NCI-H526 treated with DMSO at 0.1 percent for 48 hours (cell line): ENCODE measurements at places on chromosomes 12 and 14.

DNA sequence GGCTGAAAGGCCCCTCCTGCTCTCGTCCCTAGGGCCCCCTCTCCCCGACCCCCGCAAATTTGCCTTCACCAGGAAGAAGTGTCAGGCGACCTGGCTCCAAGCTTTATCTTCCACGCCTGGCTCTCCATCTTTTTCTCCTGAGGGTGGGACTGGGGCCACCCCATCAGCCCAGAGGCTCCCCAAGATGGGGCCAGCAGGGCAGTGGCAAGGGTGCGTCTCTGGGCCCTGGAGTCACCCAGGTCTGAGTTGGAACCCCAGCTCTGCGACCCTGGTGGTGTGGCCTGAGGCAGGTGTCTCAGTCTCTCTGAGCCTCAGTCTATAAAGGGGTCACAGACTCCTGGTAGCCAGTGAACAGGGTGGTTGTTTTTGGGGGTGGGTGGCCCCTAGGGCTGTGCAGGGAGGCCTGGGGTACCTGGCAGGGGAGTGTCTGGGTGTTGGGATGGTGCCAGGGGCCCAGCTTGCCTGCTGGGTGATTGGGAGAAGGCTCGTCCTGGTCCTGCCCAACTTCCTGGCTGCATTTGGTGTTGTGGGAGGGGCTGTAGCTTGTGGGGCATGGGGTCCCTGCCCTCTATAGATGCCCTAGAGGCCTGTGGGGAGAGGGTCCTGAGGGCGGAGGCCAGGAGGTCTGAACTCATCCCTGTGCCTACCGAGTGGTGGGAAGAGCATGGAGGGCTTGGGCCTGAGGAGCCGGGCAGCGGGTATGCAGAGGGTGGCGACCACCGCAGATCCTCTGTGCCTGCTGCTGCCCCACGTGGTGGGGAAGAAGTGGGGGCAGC is 7.6 kb downstream of the KIF26A start:
- DNase-seq: no peak

- no peak for DNase-seq
Measured at GRCh38 chr14:47277703-47278102, 397.7 kb downstream of the MDGA2 start.

DNA sequence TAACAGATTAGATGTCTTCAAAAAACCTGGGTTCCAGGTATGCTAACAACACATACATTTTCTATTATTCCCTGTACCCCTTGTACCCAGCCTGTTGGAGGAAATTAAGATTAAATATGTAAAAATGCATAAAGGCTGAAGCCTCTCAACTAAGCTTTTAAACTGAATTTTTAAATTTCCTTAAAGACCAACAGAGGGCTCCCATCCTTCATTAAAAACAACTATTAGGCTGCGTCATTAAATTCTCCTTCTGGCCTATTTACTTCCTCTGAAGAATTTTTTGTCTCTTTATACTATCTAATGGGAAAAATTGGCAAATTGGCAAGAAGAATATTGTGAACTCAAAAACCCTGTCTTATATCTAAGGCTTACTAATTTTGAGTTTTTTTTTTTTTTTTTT is 21.8 kb downstream of the SENP1 start:
- DNase-seq: no peak

DNA sequence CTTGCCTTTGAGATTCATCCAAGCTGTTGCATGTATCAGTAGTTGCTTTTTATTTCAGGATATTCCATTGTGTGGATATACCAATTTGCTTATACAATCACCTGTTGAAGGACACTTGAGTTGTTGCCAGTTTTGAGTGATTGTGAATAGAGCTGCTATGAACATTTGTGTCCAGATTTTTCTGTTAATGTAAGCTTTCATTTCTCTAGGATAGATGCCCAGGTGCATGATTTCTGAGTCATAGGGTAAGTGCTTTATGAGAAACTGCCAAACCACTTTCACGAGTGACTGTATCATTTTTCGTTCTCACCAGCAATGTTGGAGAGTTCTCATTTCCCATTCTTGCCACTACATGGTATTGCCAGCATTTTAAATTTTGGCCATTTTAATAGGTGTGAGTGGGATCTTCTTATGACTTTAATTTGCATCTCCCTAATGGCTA is 434.6 kb upstream of the RGS6 start:
- DNase-seq: no peak

- DNase-seq: peak; percentile 2
Measured at GRCh38 chr12:78209846-78210505, 379.3 kb downstream of the NAV3 start.

- no peak for DNase-seq
Measured at GRCh38 chr14:104307627-104308401, 169.4 kb downstream of the KIF26A start.

DNA sequence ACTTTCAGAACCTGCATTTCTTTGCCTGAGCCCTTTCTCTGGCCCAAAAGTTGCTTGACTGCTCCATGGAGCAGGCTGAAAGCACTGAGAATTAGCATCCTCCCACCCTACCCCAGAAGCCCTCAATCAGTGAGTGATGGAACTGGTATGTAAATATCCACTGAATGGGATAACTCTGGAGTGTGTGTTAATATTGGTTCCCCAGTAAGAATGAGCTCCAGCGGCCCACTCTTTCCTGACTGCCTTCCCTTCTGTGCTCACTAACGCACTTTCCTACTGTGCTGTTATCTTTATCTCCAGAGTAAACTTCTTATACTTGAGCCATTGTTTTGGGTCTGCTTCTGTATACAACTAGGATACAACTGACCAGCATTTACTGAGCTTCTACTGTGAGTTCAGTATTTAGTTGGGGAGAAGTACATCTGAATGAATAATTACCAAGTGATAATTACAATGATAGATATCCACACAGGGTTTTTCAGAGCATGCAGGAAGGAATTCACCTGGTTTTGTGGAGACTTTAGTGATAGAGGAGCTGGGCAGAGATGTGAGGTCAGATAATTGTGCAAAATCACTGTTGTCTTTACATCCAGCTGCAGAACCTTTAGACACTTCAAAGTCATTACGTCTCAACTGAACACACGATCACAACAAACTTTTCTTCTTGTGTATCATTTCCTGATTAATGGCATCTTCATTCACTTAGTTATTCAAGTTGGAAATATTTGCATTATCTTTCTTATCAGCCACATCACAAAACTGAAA is 149.2 kb upstream of the BTG1 start:
- no peak for DNase-seq

GRCh38 chr14:74670726-74671411 is 42.0 kb downstream of the AREL1 start:
- no peak for DNase-seq

DNA sequence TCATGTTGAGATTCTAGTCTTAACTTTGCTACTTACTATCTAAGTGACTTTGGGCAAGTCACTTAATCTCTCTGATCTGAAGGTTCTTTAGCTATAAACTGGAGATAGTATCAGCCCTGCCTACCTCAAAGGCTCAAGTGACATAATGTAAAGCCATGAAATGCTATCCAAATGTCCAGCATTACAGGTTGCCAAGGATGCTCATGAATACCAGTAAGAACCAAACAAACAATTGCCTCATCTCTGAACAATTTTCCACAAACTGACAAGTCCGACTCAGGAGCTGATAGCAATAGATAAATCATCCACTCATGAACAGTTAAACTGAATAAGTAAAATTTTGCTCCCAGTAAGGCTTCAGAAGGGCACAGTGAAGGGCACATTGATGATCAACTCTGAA is 51.5 kb downstream of the LMNTD1 start:
- DNase-seq: no peak

DNA sequence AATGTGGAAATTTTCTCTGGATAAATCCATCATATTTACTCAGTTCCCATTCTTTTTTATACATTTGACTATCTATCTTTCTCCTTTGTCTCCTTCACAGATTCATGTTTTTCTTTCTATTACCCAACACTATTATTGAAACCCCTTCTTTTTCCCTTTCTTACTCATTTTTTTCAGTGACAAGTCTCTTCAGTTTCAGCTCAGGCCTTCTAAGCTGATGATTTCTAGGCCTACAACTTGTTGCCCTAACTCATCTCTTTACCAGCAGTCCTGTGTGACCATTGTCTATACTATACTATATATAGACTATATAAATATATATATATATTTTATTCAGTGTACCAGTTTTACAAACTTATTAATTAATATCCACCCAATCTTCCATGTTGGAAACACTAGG is 31.8 kb downstream of the SLC16A7 start:
- DNase-seq: no peak

- peak; percentile 71 for DNase-seq
Measured at GRCh38 chr14:93430315-93431035, at the start of gene UNC79. UNC79 (plus strand) TSS chr14:93430939; CDS start chr14:93431030, 91 bp downstream.
